ENCODE measurements at places on chromosomes 7 and 10.

GRCh38 chr10:65273115-65273514, 1652.7 kb upstream of the LRRTM3 start:
- DNase-seq, result no peak

DNA sequence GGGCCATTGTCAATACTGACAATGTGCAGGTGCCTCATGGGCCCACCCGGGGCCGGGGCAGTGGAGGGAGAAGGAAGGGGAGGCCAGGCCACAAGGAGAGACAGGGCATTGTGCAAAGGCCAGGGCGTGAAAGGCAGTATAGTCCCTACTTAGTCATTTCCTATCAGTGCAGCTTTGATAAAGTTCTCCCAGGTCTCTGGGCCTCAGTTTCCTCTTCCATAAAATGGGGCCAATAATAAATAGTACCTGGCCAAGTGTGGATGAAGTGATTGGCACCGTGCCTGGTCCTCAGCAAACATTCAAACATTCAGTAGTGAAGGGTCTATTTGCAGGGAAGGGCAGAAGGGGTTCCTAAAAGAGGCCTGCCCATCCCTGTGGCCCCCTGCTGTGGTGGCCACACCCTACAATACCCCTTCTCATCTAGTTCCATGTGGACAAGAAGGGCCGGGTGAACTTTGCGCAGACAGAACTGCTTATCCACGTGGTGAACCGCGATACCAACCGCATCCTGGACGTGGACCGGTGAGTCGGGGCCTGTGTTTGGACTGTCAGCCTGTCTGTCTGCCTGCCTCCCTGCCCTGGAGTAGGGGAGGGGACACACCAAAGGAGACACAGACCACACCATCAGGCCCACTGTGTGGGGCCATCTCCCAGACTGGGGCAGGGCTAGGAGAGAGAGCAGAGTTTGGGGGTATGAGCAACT, 36.9 kb upstream of the VSIR start:
- DNase-seq, result no peak

- DNase-seq, result no peak
These were observed 554 bp downstream of the FRA10AC1 start for GRCh38 chr10:93701866-93702209.

DNA sequence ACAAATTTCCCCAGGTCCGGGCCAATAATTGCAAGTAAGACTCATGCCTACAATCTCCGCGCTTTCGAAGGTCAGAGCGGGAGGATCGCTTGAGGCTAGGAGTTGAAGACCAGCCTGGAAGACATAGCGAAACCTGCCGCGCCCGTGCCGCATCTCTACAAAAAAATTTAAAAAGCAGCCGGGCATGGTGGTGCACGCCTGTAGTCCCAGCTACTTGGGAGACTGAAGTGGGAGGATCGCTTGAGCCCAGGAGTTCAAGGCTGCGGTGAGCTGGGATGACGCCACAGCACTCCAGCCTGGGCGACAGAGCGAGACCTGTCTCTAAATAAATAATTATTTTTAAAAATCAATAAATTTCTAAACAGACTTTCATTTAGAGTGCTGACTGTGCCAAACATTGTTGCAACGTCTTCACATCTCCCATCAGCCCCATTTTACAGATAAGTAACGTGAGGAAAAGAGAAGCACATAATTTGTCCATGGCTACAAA, 494 bp upstream of the CFAP43 start:
- no peak for DNase-seq

GRCh38 chr7:593324-594115, 73.9 kb upstream of the PDGFA start:
- no peak for DNase-seq

GRCh38 chr7:30202671-30203070, 67.9 kb downstream of the MTURN start:
- no peak for DNase-seq

DNA sequence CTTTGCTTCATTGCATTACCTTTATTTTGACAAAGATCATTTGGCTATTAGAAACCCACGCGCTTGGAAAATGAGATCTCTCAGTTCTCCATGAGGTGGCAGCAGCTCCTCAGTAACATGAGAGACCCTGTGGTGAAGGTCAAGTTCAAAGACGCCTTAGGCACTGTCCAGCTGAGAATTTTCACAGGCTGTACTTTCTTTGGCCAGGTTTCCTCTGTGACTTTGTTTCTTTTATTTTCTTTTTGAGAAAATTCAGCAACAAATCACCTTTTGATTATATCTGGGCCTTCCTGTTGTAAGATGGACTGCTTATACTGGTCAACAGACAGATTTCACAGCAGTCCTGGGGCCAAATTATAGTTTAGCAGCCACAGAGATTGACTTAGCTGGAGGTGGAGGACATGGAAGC, 54.5 kb downstream of the RAB18 start:
- DNase-seq, result no peak

DNA sequence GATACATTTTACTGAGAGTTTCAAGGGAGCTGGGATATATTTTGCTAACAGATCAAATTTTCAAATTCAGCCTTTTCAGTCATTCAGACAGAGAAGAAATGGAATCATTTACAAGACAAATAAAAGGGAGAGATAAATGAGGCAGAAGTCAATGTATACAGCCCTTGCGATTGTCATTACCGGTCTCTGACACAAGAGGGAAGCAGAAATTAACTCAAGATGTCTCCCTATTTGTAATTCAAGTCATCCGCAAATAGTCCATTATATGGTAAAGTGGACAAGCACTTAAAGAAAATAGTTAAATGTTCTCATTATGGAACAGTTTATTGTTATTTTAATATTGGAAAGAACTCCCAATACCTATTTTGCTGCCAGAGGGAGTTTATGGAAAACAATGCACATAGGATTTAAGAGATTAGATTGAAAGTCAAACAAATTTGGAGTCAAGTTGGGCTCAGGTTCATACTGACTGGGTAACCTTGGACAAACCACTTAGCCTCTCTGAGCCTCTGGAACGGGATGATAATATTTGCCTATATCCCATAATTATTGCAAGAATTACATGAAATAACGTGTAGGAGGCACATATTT, 89.3 kb upstream of the PRKCQ start:
- no peak for DNase-seq

DNA sequence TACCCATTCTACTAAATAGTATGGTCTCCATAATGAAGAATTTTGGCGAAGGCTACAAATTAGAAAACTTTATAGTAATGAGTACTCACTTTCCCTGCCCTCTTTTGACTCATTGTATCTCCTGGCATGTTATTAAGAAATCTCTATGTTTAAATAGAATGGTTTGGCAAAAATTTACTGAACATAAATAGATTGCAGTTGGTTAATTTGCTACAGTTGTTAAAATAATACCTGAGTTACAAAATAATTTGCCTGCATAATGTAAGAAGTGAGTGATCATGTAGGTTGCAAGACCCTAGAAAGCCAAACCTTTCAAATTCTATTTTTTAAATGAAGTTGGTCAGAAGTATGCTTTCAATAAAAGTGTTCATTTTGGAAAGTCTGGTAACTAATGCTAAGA, 176.8 kb upstream of the AHR start:
- DNase-seq, result no peak
